ENCODE measurements at places on chromosomes 16 and 17.

DNA sequence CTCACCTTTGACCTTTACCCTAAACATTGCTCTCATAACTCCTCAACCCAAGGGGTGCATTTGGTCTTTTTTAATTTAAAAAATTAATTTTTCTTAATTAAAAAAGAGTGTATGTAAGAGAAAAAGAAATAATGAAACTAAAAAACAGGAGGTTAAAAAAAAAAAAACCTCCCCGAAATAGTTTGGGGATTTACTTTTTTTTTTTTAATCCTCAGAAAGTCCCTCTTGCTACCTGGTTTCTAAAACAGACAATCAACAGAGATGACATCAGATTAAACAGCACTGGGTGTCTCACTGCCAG lies 301.3 kb downstream of the SOX9 start:
- DNase-seq, result no peak

DNA sequence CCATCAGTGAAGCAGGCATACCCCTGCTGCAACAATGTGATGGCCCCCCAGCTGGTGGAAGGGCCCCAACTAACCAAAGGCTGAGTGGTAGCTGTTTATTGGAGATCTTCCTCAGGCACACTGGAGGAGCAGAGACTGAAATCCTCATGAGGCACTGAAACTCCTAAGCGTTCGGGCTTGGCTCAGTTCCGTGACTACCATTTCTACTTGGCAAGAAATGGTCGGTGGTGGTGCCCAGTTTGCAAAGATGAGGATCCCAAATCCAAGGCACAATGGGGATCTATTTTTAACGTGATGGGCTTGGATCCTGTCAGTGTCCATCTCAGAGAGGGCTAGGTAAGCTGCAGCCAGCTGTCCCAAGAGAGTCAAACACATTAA lies 82.8 kb downstream of the TNFRSF13B start:
- no peak for DNase-seq

DNA sequence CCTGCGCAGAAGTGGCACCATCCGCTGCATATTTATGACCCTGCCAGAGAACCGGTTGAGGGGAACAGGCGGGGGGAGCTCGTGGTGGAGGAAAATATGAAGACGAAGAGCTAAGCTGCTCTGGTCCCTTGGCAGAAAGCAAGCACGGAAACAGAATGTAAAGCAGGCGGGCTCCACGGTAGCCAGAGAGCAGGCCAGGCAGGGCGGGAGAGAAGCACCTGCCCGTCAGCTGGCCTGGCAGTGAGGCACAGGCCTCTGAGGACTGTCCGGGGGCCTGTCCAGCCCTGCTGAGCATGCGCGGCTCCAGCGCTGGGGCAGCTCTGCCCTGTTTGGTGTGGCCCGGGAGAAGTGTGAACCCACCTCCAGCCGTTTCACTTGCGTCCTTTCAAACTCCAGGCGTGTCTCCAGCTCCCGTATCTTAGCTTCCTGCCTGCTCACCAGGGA lies 46.7 kb downstream of the PIPOX start:
- DNase-seq, result no peak

- no peak for DNase-seq
These were observed 136.0 kb upstream of the IRX3 start for GRCh38 chr16:54422569-54422978.

DNA sequence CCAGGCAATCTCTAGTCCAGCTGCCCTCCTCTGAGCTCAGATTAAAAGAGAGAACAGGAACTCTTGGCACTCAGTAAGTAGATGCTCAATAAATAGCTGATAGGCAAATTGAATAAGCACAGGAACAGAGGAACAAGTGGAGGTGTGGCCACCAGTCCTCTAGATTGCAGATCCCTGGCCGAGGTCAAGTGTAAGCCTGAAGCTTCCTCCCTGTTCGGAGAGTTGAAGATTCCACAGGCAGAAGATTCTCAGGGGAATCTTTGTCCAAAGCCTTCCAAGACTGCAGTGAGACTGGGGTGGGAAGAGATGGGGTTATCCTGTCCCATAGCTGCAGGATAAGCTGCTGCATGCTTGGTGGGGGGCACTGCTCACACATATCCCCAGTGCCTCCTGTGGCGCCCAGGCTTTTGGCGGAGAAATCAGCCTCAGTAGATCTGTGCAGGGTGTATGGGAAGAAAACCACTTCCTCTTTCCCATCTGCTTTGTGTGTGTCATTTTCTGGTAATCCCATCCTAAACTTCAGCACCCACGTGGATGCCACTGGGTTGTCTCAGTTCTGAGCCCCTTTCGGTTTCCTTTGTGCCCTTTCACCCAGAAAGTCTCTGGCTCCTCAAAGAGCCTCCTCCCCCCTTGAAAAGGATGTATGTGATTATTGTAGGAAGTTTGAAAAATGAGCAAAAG lies 12.1 kb downstream of the CD300A start:
- no peak for DNase-seq

DNA sequence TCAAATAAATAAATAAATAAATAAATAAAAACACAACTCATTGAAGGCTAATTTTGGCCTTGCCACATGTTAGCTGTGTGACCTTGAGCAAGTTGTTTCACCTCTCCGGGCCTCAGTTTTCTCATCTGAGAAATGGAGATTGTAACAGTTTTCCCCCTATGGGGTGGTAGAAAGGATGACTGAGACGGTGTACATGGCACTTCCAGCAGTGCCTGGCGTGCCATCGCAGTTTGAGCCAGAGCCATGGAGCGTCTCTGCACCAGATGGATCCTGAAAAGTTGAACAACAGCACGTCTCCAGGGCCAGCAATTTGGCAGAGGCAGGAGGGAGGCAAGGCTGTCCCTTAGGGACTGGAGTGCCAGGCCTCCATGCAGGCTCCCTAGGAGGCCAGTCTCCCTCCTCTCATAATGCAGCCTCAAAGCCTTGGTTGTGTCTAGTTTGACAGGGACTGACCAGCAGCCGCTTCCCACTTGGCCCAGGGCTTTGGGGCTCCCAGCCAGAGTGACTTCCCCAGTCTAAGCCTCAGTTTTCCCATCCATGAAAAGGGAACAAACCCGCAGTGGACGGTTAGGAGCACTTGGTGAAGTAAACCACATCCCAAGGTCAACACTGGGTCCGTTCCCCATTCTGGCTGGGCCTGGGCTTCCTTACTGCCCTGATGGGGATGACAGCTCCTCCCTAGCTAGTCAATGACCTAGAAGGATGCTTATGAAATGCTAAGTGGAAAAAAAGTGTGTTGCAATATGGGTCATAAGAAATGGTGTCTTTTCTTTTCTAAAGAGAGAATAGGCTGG lies 19.3 kb downstream of the SOCS1 start:
- no peak for DNase-seq

DNA sequence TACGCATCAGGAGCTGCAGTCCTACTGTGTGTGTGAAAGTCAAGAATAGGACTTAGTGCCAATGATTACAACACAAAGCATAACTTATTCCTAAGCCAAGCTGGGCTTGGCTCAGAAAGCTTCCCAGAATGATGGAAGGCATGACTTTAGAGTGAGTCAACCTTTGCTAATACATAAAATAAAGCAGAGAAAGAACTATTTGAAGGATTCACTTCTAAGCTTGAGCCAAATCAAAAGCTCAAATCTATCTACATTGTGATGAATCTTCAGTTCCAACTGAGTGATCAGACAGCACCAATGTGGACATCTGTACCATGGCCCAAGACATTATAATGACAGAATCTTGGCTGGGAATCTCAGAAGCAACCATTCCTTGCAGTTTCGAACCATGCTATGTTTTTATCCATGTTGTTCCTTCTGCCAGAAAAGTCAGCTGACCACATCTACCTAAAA lies 41.4 kb downstream of the SMG6 start:
- DNase-seq, result no peak

- DNase-seq, result peak; percentile 57
These were observed 51.8 kb downstream of the SMPD3 start for GRCh38 chr16:68396481-68396880.

DNA sequence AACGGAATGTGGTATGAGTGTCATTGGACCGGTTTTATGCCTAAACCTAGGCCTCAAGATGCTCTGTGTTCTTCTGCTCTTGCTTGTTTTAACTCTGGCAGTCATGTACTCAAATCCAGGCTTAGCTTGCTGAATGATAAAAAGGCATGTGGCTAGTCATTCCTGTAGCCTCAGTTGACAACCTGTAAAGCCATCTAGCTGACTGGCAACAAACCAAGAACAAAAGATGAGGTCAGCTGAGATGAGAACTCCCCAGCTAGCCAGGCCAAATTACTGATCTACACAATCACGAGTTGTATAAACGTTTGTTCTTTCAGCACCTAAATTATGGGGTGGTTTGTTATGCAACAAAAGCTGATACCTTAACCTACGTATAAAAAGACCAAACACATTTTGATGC lies 1406.0 kb upstream of the CDH8 start:
- DNase-seq, result no peak

Measured in activated naive CD4-positive, alpha-beta T cell treated with anti-CD3 and anti-CD28 coated beads, Interleukin-2, amount 50 U/mL, for 16 hours (primary cell).